ENCODE measurements at places on chromosomes 16 and 17. TPM values are rescaled to one million over a fixed set of nuclear protein-coding genes. Genes with fewer than 3 reads are reported as not detected.

TK2 gene
- 82.3 TPM for total RNA-seq

VWA3A gene
- not detected for total RNA-seq

SLC52A1 gene
- total RNA-seq, result not detected

ST3GAL2 gene
- total RNA-seq, result 23.6 TPM

TAOK2 gene
- total RNA-seq, result 60.4 TPM

RNF112 gene
- 7.3 TPM for total RNA-seq

All from aortic smooth muscle cell (primary cell).